ENCODE measurements at places on chromosomes 11 and 22.

- DNase-seq = no peak
Measured at GRCh38 chr11:82845356-82846353, 54.6 kb downstream of the PRCP start.

GRCh38 chr11:67396587-67397389 is 4.9 kb downstream of the PPP1CA start:
- no peak for DNase-seq

DNA sequence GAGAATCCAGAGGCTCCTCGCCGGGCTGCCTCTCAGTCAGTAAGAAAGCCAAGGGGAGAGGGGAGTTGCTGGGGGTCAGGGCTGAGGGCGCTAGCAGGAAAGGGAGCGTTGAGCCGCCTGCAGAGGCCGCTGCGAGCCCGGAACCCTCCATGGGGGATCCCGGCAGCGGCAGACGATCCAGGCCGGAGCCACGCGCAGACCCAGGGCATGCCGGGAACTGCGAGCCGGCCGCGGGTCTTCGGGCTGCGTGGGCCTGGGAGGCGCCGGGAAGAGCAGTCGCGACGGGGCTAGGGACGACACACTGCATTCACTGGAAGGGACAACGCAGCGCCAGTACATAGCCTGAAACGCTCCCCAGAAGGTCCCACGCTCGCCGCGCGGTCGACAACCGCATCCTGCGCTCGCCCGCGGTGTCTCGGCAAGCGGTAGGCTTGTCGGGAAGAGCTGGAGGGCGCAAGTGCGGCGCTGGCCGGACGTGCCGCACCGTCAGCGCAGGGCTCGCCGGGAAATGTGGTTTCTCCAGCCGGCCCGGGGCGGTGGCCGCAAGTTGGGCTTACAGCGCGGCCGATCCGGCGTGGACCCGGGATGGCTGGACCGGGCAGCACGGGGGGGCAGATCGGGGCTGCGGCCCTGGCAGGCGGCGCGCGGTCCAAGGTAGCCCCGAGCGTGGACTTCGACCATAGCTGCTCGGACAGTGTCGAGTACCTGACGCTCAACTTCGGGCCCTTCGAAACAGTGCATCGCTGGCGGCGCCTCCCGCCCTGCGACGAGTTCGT is at the start of gene LZTR1:
TSS of gene LZTR1 (plus strand) at position 511 of the 776 bp plus-strand sequence. CDS start at position 586, 75 bp downstream.
- peak; percentile 80 for DNase-seq

- peak; percentile 72 for DNase-seq
Measured at GRCh38 chr11:88475991-88476418, 138.5 kb upstream of the CTSC start.

- DNase-seq = no peak
Measured at GRCh38 chr11:16448123-16448717, 91.9 kb upstream of the SOX6 start.

DNA sequence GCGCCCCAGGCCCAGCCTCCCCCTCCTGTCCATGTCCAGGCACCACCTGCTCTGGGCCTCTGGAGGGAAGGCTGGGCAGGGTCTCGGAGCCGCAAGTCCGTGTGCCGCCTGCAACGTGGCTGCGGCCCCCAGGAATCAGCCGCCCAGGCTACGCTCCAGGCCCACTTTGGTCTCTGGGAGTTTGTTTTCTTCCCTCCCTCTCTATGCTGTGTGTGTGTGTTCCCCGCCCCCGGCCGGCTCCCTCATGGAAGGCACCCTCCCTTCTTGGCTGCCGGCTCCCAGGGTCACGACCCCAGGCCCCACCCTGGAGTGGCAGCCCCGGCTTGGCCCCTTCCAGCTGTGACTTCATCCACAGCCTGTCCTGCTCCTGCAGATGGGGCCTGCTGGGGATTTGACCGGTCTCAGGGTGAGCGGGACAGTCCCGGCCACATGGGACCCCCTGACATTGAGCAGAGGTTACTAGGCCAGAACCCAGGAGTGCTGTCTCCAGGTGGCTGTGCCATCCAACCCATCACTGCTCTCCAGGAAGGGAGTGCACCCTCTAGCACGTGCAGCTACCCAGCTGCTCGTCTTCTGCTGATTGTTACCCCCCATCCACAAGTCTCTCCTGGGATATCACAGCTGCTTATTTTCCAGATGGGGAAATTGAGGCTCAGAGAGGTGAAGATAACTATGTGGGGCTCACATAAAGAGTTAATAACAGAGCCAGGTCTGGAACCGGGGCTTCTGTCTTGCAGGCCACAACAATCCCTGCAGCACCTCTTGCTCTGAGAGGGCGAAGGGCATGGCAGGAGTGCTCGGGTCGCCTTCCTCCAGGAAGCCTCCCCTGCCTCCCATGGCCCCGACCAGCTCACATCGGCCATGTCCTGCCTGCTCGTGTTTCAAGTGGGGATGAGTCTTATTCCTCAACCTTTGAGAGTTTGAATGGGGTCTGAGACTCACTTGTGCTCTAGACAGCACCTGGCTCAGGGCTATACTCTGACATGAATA is 2.8 kb upstream of the LIF start:
- DNase-seq = no peak
